Stimulated activated CD4-positive, alpha-beta T cell treated with anti-CD3 and anti-CD28 coated beads, Interleukin-1b, Interleukin-23, amount 100 ng/mL, for 48 hours (primary cell): ENCODE measurements at places on chromosomes 12 and 14.

GRCh38 chr12:88227263-88227662, 85.2 kb downstream of the TMTC3 start:
- no peak for DNase-seq

GRCh38 chr14:56194042-56194441, 75.8 kb downstream of the PELI2 start:
- DNase-seq = no peak

DNA sequence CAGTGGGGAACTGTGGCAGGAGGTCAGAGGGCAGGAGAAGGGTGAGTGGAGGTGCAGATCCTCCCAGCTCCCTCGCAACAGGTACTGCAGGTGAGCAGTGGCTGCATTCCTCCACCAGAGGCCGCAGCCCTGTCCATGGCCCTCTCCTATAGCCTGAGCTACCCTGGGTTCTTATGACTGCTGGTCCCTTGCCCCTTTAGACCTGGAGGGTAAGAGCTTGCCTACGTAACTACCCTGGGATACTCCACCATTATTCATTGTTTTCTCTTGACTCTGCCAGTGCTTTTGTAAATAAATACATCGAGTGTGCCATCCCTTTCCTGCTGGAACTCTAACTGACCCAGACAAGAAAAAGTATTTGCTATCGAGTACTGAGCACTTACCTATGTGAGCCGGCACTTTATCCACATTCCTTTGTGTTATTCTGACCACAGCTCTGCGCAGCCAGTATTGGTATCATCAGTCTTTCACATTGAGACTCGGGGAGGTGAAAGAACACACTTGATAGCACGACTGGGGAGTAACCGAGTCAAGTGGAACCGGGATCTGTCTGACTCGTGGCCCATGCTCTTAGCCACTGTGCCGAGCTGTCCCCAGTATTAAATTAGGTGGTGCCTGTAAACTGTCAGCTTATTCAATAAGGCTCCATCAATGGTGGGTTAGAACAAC, 38.5 kb downstream of the LTBP2 start:
- no peak for DNase-seq

DNA sequence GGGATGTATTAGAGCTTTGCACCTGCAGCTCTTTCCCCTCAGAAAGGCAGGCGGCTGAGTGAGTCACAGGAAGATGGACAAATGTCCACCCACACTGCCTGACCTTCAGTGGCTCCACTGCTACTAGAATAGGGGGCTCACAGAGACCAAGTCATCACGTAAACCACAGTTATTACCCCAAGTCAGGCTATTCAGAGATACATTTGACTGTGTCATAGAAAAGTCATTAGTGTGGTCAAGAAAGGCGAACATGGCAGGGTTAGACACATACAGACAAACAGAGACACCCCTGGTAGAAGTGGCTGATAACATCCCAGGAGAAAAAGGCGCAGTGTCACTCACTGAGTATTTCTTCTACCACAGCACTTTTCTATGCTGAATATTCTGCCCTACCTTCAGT, 36.0 kb downstream of the GCH1 start:
- DNase-seq = no peak

DNA sequence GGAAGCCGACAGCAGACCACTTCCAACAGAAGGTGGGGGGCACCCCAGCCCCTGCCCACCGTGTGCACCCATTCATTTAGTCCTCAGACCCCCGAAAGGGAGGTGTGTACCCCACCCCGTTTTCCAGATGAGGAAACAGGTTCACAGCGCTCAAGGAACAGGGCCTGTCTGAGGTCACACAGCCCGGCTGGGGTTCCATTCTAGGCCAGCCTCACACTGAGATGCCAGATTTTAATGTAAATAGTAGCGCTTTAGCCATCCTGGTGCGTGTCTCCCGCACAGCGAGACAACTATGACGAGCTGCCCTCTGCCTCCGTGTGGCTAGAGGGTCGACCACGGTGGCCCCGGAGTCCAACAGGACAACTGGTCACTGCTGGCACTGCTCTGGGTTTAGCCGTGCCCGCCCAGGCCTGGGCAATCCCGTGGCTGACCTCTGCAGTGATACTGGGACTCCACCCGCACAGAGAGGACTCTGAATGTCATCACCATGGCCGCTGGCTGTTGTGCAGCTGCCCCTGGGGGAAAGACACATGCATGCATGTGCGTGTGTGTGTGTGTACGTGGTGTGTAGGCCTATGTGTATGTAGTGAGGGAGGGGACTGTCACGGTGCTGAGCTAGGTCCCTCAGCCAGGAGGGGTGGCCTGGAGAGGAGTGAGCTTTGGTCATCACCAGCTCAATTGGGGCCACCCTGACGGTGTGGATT, 31.6 kb downstream of the BEGAIN start:
- DNase-seq = no peak

GRCh38 chr12:102169922-102170621, 27.6 kb downstream of the PMCH start:
- no peak for DNase-seq

- DNase-seq = no peak
These were observed 24.1 kb downstream of the DMAC2L start for GRCh38 chr14:50335989-50336824.

- no peak for DNase-seq
These were observed 65.9 kb upstream of the NUDT4 start for GRCh38 chr12:93311827-93312226.

DNA sequence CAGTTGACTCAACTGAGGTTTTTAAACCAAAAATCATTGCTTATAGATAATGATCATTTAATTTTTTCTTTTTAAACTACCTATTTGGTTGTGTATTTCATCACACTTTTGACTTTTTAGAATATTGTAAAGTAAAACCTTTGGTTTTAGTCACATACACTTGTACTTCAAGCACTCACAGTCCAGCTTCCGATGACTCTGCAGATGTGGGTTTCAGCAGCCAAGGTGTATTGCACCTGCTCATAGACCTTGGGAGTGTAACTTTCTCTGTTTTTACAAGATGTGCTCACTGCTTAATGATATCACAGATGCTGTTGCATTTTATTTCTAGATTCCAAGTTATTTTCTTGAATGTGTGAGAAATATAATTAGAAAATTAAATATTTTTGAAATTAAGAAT, 188.3 kb upstream of the SLC38A2 start:
- DNase-seq = no peak

DNA sequence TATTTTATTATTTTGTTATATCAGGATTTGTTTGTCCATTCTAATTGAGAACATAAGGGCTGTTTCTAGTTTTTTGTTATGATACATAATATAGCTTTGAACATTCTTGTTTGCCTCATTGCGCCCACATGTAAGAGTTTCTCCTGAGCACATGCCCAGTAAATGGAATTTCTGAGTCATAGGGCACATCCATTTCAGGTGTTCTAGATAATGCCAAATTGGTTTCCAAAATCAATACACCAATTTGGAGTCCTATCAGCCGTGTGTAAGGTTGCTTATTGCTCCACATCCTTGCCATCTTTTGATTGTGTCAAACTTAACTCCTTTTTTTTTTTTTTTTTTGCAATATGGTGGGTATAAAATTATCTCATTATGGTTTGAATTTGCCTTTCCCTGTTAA, 97.9 kb upstream of the RESF1 start:
- DNase-seq = no peak

- no peak for DNase-seq
These were observed 59.5 kb downstream of the SMUG1 start for GRCh38 chr12:54129028-54129903.

DNA sequence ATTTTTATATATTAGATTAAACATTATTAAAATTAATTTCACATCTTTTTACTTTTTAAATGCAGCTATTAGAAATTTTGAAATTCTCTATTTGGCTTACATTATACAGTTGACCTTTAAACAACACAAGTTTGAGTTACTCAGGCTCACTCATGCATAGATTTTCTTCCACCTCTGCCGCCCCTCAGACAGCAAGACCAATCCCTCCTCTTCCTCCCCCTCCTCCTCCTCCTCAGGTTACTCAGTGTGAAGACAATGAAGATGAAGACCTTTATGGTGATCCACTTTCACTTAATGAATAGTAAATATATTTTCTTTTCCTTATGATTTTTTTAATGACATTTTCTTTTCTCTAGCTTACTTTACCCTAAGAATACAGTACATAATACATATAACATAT, 136.2 kb downstream of the LLPH start:
- no peak for DNase-seq

DNA sequence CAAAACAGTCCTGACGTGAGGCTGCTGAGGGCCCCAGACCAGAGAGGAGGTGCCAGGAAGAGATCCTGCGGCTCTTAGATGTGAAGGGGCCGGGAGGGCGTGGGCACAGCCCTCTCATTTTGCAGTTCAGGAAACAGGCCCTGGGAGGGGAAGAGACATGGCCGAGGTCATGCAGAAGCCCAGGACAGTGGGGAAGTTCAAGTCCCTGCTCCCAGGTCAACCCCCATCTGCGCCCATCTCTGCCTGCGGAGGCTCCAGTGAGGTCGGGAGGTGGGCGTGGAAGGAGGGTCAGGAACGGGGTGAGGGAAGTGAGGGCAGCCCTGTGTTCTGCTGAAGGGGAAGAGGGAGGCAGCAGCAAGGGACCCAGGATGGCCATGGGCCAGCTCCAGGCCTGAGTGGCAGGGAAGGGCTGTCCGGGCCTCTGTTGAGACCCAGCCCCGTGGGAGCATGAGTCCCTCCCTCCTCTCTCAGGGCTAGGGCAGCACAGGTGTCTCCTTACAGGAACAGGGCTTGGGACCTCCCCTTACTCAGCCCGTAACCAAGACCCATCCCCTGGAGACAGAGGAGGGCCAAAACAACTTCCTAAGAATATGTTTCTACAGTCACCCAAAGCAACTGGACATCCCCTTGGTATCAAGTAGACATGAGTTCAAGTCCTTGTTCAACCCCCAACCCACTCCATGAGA, 90.8 kb downstream of the LGMN start:
- DNase-seq = no peak

DNA sequence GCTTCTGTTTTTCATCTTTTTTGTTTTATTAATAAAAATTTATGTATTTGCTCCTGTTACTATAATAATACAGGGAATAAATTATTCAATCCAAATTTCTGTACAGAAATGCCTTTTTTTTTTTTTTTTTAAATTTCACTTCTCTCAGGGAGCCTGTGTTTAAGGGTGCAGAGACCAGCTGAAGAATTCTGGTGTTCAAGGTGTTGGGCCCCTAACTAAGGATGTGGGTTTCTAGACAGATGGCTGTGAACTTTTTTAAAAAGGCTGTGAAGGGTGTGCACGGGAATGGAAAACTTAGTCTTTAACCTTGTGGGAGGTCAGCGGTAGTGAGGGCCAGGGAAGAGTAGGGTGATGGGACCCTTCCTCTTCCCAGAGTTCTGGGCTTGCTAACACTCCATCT, 1.3 kb upstream of the DTX3 start:
- no peak for DNase-seq

GRCh38 chr12:130460611-130461446, 123.1 kb downstream of the PIWIL1 start:
- DNase-seq = no peak

- no peak for DNase-seq
These were observed 8.3 kb upstream of the STAT6 start for GRCh38 chr12:57119294-57120085.

- DNase-seq = no peak
These were observed 39.8 kb downstream of the CHGA start for GRCh38 chr14:92962831-92963095.

DNA sequence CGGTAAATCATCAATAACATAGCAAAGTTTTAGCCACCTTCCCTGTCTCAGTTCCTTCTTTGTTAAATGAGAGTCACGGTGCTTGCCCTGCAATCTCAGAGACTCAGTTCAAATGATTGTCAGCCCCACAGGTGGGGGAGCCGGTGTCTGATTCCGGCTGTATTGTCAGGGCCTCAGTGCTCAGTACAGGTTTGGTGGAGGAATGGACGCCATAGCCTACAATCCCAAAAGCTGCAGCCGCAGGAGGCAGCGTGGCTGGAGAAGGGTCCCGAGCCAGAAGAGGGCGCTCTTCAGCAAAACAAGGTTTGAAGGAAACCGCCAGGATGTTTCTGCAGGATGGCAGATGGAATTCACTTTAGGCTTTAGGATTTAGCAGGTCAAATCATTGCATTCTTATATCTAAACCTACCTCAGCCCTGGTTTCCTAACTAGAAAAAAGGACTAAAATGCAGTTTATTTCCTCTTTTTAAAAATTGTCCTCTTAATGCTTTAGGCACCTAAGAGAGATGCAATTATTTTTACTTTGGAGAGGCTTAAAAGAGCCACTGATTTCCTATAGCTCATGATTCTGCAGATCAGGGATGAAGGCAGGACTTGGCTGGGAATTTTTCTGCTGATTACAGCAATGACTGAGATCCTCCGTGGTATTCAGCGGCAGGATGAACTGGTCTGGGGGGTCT, 29.2 kb downstream of the FOS start:
- DNase-seq = peak; percentile 74

GRCh38 chr12:29676676-29677075, 107.1 kb downstream of the TMTC1 start:
- DNase-seq = no peak

- no peak for DNase-seq
These were observed 151.1 kb downstream of the DPF3 start for GRCh38 chr14:72742838-72743195.

DNA sequence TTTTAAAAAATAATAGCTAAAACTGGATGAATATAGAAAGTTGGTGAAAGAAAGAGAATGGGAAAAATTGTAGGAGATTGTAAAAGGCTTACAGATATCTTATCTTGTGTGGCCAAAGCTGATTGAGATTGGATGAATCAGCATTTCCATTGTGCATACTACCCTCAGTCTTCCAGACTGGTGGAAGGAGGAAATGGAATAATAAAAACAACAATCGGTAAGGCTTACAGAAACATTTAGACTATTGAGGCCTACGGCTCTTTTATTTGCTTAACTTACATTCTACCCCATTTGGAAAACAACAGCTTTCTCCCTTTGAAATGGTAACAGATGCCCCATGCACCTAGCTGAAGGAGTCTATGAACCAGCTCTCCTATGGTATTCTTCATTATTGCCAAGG, 129.8 kb downstream of the PTPRB start:
- DNase-seq = no peak

DNA sequence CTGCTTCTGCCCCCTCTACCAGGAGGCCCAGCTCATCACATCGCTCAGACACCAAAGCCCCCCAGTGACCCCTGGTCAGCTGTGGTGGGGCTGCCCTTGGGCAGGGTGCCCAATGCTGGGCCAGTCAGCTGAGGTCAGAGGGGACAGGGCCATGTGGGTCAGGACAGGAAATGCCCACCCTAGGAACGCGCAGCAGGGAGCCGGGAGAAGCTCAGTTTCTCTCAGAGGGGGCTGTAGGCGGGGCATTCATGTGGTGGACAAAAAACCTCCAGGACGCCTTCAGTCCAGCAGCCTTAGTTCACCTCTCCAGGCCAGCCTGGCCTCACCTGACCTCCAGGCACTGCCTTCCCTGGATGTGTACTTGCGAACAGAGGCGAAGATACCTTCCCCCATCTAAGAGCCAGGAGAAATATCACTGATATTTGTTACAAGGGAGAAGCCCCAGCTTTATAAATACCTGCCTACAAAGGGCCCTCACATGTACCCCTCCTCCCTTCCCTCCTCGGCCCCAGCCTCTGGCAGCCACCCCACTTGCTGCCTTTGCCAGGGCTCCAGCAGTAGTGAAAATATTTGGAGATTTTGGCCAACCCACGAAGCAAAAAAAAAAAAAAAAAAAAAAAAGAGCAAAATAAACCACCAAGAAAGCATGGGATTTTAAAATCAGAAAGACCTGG, 41.9 kb upstream of the PLEKHG6 start:
- DNase-seq = no peak
